ENCODE measurements at places on chromosomes 11 and 22. TPM values are rescaled to one million over a fixed set of nuclear protein-coding genes. Genes with fewer than 3 reads are reported as not detected.

DNA sequence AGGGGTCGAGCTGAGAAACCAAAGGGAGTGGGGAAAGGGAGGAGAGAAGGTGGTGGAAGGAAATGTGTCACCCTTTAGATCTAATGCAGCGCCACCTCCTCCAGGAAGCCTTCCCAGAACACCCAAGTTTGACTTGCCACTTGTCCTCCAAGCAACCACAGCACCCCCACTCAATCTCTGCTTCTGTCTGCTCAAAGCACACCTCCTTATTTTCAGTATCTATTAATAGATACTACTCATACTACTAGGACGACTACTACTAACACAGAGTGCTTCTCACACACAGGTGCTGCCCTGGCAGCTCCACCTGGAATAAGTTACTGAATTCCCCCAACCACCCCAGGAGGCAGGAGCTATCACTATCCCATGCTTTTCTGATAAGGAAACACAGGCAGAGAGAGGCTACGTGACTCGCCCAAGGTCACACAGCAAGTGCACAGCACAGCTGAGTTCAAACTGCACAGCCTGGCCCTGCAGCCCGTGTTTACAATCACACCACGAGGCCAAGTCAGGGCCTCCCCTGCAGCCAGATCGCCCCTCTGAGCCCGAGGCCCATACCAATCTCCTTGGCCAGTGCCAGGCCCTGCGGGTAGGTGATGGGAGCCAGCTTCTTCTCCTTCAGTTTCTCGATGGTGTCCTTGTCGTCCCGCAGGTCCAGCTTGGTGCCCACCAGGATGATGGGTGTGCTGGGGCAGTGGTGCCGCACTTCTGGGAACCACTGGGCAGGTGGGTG is 13.2 kb downstream of the RAC2 start:
- DNase-seq: no peak

GRCh38 chr11:6565988-6566703 is 37.3 kb downstream of the RRP8 start:
- DNase-seq: no peak

KRTAP5-7 gene
- 0.07 TPM for polyA plus RNA-seq

GRCh38 chr11:30489511-30489910 is 96.6 kb downstream of the MPPED2 start:
- no peak for DNase-seq

INS gene
- polyA plus RNA-seq: not detected

TREH gene
- polyA plus RNA-seq: 0.43 TPM

GRCh38 chr11:6674862-6675261 is 8.3 kb downstream of the MRPL17 start:
- no peak for DNase-seq

DNA sequence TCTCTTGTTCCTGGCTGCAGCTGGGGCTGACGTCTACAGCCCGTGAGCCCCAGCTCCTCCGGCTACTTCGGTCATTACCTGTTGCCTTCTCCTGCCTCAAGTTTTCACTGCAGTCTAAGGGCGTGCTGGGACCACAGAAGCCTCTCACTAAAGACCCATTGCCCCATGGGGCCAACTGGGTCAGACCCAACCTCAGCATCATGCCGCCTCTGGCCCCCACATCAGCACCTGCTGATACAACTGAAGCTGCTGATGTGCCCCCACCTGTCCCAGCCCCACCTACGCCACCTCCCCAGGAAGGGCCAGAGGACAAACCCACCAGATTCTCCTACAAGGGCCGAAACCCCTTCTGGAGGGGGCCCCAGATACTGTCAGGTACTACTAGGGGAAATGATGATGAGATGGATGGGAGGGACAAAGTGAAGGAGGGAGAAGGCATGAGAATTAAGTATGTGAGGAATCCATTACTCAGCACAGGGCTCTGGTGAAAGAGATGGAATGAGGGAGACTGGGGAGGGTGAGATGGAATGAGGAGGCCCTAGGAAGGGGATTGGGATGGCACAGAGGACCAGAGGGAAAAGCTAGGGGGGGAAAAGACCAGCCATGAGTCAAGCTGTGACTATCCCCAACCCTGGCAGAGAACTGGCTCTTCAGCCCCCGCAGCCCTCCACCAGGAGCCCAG is 5.1 kb downstream of the C11orf42 start:
- no peak for DNase-seq

DNA sequence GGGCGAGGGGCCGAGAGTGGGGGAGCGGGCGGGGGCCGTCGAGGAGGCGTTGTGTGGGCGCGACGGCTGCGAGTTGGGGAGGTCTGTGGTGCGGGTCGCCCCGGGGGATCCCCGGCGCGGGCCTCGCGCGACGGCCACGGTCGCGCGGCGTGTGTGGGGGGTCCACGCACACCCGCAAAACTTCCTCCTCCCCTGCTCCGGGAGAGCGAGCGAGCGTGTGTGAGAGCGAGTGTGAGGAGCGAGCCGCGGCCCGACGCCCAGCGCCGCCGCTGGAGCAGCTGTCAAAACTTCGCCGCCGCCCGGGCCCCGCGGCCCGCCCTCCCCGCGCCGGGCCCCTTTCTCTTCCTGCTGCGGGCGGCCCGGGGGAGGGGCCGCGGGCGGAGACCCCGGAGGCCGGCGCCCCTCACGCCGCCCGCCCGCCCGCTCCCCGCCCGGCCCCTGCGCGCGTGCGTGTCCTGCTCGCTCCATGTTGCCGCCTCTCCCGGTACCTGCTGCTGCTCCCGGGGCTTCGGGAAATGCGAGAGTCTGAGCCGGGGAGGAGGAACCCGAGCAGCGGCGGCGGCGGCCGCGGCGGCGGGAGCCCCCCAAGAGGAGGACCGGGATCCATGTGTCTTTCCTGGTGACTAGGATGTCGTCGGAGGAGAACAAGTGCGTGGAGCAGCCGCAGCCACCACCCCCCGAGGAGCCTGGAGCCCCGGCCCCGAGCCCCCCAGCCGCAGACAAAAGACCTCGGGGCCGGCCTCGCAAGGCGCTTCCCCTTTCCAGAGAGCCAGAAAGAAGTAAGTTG is 9.0 kb upstream of the CCT8L2 start:
- no peak for DNase-seq

- no peak for DNase-seq
Measured at GRCh38 chr11:117466966-117467365, 139.3 kb downstream of the CEP164 start.

- DNase-seq: no peak
Measured at GRCh38 chr11:121996574-121996973, 119.4 kb downstream of the BLID start.

DNA sequence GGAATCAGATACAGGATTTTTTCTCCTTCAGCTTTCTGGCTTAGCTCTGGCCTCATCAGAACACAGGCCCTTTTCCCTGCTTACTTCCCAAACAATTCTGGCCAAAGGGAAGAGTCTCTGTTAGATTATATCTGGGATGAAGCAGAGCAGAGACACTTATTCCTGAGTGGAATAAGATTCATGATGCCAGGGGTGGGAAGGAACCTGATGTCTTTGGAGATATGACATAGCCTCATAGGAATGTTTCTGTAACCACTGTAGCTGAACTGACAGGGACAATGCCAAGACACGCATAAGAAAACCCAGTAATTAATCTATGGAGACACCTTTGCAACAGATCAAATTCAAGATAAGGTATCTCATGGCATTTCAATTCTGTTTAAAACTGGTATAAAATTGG is 177.1 kb upstream of the RAG2 start:
- DNase-seq: no peak

GRCh38 chr11:130832566-130833425 is 83.5 kb downstream of the SNX19 start:
- DNase-seq: no peak

DNA sequence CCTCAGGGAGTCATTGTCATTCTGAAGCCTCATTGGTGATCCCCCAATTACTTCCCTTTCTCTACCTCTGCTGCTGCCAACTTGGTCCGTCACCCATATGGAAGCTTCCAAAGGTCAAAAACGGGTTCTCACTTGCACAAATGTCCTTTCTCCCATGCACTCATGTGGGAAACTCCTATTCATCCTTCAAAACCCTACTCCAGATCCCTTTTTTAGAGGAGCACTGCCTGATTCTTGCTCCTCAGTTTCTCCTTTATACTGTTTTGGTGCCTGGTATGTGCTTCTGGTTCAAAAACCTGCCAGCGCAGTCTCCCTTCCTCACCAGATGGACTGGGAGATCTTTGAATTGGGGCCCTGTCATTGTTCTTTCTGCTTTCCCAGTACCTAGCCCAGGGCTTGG is 41.9 kb downstream of the MYO18B start:
- DNase-seq: no peak

- no peak for DNase-seq
Measured at GRCh38 chr11:70745941-70746340, 347.6 kb downstream of the CTTN start.

Data from renal cortex interstitium (tissue), 15 donors.